ENCODE measurements at places on chromosomes 3 and 15.

DNA sequence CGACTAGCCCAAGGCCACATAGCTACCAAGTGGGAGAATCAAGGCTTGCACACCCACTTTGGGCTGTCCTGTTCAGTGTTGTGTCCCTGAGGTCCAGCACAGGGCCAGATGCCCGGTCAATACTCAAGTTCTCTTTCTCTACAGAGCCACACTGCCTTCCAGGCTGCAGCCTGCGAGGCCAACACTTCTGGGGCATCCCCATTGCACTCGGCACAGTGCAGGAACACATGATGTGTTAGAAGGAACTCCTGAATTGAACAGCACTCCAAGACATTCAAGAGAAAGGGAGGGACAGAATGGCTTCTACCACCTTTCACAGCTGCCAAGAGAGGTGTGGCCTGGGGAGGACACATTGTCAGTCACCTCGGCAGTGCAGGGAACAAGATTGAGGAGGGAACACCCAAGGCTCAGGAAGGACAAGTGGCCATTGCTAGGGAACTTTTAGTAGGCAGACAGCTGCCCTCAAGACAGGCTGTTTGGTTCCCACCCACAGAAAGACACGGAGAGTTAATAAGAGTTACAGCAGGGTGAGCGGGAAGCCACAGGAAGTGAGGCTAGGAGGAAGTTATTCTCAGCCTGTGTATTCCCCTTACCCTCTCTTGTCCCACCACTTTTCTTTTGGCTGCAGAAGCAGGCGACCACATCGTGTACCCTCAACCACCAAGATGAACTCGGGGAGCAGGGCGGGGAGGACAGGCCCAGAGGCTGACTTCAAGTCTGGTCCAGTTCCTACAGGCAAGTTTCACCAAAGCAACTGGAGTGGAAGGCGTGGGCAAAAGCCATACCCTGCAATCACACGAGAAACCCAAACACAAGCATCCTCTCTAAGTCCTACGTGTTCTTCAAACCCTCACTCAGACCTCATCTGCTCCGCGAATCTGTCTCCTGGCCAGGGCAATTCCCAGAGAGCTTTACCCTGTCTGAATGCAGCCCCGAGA, 69.4 kb downstream of the SRGAP3 start:
- DNase-seq = no peak

DNA sequence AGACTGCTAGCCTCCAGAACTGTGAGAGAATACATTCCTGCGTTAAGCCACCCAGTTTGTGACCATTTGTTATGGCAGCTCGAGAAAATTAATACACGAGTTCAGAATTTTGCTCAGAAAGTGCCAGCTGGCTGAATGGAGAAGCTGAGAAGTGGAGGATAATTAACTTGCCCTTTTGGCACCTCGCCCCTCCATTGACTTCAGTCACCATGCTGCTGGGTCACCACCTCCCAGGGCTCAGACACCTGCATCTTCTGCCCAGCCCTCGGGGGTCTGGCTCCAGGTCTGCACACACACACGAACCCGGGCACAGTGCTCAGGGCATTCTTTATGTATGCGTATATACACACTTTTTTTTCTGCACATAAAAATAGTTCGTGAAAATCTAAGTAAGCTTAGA, 32.0 kb downstream of the AMOTL2 start:
- no peak for DNase-seq

- DNase-seq = no peak
These were observed 262.1 kb upstream of the SATB1 start for GRCh38 chr3:18687286-18687685.

GRCh38 chr15:77548589-77549557, 83.8 kb downstream of the LINGO1 start:
- DNase-seq = no peak

GRCh38 chr3:195892105-195893043, 16.0 kb downstream of the TNK2 start:
- DNase-seq = no peak

DNA sequence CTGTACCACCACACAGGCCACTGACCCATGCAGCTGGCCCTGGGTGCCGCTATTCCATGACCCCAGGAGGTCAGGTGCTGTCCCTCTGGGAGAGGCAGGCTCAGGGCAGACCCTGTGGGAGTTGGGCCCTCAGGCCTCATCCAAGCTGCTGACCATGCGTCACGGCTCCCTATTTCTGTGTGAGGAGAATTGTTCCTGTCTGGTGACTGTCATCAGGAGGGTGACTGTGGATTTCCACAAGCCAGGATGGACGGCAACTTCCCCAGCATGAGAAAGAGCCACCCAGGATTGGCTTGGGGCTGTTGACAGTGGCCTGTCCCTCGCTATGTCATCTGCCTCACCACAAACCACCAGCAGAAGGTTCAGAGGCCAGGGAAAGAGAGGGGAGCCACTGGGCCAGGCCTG, 41.4 kb downstream of the ZDHHC19 start:
- no peak for DNase-seq

DNA sequence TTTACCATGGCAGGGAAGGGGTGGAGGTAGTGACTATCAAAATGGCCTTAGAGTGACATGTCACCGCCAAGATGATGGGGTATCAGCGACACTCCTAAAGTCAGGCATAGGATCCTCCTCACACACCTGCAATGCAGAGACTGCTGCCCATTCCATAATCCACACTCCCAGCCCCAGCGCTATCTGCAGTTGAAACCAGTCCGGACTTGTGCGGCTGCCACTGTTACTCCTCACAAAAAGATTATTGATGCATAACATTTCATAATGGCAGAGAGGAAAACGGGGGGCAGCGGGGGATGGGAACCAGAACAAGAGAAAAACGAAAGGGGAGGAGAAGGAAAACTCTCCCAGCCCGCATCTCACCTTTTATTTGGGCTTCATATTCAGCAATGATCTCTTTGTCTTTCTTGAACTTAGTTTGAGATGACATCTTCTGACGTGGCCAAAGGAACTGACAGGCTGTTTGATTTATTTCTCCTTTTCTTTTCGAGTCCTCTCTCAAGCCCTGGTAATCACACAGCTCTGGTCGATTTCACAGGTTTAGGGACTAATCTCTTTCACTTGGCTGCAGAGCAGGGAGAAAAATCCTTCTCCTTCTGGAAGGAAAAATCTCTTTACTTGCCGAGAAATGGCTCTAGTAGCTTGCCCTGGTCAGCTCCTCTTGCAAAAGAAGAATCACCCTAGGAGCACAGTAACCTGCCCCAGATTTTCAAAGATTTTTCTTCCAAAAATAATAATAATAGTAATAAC, 749 bp downstream of the SRGAP3 start:
- no peak for DNase-seq

GRCh38 chr3:56197259-56197965, 270.9 kb downstream of the ERC2 start:
- no peak for DNase-seq

- no peak for DNase-seq
These were observed 321.2 kb upstream of the COL8A1 start for GRCh38 chr3:99317201-99317600.

- DNase-seq = no peak
These were observed 23.1 kb downstream of the SRGAP3 start for GRCh38 chr3:9226326-9226725.

- DNase-seq = no peak
These were observed 5.9 kb upstream of the EBLN2 start for GRCh38 chr3:73055583-73055982.

GRCh38 chr3:170811928-170812591, 57.9 kb downstream of the RPL22L1 start:
- no peak for DNase-seq

GRCh38 chr3:177146646-177147045, 50.6 kb downstream of the TBL1XR1 start:
- no peak for DNase-seq

- DNase-seq = no peak
These were observed 90.9 kb downstream of the SAMMSON start for GRCh38 chr3:70090322-70090913.

DNA sequence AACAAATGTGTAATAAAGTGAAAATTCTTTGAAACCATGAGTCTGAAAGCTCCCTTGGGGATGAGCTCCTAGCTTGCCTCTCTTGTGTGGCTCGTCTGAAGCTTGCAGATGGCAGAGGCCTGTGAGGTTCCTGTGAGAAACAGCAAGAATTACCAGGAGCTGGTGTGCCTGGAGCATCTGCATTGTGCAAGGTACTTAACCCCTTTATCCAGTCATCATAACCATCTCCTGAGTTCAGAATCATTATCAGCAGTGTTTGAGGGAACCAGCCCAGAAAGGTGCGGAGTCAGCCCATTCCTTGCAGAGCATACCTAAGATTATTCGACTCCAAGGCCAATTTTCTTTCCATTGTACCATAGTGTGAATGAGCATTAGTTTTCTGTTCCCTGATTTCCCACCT, 51.7 kb upstream of the TRA2B start:
- DNase-seq = no peak

- no peak for DNase-seq
These were observed 535.6 kb upstream of the ALCAM start for GRCh38 chr3:104831071-104831470.

- no peak for DNase-seq
These were observed 47.3 kb downstream of the TMCO5A start for GRCh38 chr15:37981775-37982174.

DNA sequence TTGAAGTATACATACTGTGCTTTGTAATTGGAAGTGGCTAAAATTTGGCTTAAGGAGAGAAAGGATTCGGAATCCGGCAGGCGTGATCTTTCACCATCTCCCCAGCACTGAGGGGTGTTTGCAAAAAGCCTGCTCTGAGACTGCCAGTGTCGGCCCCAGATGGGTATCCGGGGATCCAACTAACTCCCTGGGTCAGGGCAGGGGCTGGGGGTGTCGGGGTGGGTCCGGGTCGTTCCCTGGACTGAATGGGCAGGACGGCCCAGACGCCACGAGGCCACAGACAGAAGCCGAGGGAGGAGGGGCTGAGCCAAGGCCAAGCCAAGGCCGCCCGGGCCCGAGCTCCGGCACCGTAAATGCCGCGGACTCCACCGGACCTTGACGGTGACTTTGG, 349 bp downstream of the PPIB start:
- DNase-seq = no peak

DNA sequence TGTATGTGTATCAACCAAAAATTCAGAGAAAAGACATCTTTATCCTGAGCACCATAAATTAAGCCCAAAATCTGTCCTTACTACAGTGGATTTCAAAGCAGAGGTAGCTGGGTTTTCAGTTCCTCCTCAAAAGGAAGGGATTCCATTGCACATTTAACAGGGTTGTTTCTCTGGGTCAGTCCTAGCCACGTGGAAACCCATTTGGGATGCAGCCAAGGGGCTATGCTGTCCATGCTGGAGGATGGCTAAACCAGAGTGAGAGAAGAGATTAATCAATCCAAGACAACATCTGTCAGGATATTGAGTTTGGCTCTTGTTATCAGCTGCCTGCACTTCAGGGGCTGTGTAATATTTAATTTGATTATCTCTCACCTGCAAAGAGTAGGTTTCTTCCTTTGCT, 28.1 kb downstream of the LSAMP start:
- DNase-seq = no peak

DNA sequence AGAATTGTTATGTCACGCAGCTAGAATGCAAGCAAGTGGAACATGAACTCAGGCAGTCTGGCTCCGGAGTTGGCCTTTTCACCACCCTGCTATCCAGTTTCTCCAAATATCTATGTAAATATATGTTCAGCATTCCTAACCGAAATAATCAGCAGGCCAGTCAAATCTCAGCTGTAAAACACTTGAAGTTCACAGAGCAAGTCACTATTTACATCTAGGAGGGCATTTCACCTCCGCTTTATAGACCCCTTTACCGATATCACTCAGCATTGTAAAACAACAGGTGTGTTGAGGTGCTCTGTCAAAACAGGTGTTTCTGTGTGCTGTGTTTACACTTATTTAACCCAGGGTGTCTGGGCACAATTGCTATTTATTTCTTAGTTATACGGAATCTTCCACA, 12.2 kb upstream of the HES1 start:
- DNase-seq = no peak

DNA sequence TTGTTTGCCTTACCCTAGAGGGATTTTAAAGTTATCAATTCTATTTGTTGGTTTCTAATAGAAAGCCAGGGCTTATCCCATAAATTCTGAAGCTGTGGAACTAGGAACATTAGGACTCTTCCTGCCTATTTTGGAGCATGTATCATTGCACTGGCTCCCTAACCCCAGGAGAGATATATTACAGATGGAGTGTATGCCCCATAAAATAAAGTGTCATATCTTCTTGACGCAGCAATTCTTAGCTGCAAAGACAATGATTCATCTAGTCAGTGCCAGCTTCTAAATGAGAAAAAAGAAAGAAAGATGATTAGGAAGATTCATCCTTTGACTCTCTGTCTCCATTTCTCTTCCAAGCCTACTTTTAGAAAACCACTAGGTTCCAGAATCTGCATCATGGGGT, 74.8 kb upstream of the MAGI1 start:
- no peak for DNase-seq

DNA sequence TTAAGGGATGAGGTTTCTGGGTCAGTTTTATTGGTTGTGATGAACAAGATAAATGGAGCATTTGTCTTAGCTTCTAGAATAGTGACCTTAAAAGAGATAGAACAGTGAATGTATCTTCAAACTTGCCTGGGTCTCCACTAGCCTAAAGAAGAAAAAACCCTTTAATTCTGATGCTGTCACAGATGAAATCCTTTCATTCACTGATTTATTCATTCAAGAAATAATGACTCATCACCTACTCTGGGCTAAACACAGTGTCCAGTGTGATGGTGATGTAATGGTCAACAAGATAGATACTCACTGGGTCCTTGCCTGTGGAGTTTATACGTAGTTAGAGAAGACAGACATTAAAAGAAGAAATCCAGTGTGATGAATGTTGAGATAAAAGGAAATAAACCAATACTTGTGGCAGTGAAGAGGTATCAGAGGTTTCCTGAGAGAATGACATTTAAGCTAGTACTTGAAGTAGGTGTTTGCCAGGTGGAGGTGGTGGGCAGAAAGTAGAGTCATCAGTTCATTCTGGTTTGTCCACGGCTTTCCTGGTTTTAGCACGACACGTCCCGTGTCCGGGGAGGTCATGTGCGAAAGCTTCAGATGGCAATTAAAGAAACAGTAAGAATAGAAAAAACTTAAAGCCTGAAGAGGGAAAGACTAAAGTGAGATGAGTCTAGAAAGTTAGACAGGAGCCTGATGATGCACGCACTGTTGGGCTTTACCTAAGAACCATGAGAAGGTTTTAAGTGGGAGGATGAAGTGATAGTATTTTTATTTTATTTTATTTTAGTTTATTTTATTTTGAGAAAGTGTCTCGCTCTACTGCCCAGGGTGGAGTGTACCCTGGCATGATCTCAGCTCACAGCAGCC, 18.5 kb downstream of the PAK2 start:
- DNase-seq = no peak
